ENCODE measurements at places on chromosomes 4 and X.

GRCh38 chr4:30901461-30902451 is 181.6 kb downstream of the PCDH7 start:
- no peak for DNase-seq

DNA sequence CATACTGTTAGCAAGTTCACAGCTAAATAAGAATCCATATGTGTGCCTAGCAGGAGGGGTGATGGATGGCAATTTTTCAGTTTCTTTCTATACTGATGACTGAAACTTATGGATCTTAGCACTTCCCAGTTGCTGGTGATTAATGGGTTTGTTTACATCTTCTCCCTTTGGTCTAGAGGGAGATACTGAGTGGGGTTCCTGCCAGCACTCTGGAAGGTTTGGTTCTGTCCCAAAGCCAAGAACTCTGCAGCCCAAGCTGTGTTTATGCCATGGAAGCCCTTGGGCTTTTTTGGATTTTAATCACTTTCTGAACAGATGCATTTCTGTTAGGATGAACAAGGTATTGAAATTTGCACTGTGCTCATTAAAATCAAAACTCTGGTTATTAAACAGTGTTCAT is 43.5 kb downstream of the DDIT4L start:
- DNase-seq, result no peak

DNA sequence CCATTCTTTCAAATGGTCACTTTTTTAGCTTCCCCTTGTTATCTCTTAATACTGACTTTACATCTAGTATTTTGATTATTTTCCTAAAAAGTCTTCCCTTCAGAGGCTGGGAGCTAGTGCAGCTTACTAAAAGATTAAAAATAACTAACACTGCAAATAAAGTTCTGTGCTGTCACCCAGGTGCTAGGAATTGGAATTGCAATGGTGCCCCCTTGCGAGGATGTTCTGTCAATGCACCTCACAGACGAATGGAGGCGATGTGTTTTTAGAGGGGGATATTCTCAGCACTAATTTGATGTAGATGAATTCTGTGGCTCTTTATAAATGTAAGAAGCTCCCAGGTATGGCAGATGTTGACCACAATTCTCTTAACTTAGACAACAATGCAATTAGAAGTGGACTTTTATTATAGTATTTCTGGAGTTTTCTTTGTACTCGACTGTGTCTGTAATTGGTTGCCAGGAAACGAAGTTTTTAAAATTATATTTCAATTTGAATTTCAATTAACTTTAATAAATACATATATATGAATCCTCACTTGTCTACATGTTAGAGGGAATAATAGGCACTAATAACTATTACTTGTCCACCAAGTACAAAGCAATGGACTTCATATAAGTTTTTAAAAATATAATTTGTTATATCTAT is 22.0 kb upstream of the SMIM31 start:
- DNase-seq, result peak; percentile 60

DNA sequence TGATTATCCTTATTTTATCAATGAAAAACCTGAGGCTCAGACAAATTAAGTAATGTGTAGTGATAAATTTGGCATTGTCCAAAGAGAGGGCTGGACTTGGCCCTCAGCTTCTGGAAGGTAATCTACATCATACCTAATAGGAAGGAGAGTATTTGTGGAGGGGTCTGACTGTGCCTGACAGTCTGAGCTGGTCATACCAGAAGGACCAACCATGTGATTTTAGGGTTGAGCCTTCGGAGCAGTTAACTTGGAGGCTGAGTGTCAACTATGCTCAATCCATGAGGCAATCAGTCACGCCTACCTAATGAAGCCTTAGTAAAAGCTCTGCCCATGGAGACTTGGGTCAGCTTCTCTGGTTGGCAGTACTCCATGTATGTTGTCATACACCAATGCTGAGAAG is 136.4 kb downstream of the CPE start:
- DNase-seq, result no peak

DNA sequence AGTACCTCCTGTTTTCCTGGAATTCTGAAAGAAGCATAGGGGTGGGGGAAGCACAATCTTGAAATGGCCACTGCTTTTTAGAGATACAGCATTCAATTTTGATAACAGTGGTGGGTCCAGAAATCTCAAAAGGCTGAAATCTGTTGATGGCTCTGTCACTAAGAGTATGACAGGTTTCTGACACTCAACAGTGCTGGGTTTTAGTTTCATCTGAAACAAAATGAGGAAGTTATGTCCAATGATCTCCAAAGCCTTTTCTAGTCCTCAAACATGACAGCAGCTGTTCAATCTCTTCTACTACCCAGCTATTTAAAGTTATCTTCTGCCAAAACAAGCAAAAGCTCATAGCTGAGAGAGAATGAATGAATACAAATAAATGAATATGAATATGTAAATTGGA is 110.5 kb downstream of the IL1RAPL1 start:
- DNase-seq, result no peak

DNA sequence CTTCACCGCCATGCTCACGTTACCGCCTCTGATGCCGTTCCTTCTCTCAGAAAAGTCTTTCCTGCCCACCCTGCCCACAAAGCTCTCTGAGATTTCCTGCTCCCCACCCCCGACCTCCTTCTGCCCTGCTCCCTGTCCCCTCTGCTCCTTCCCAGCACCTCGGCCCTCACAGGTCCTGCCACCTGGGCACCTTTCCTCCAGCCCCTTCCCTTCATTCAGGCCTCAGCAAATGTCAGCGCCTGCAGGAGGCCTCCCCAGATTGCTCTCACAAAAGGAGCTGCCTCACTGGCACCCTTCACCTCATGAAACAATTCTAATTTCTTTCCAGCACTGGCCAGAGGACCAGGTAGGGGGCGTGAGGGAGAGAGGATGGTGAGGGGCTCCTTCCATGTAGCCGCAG is 33.6 kb upstream of the MXD4 start:
- no peak for DNase-seq

- DNase-seq, result no peak
Observed at GRCh38 chrX:69932323-69932722, 117.4 kb downstream of the AWAT2 start.

GRCh38 chrX:39749728-39750127 is 348.0 kb downstream of the BCOR start:
- DNase-seq, result no peak

Data from midbrain (tissue), 1 donor.